ENCODE measurements at places on chromosomes 7 and 10.
A peak's percentile ranks its signal among the peaks of the same experiment; 100 is the strongest.

DNA sequence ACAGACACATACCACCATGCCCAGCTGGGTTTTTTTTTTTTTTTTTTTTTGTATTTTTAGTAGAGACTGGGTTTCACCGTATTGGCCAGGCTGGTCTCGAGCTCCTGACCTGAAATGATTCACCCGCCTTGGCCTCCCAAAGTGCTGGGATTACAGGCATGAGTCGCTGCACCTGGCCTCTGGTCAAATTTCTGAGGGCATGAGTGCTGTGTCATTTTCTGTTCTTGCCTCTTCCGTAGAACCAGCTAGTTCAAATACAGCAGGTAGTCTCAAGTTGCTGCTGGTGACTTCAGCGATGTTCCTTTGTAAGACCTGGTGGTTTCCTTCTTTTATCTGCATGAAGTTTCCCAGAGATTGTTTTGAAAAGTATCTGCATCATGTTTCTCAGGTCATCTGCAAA lies 134.8 kb upstream of the SHH start:
- DNase-seq: no peak

GRCh38 chr10:132339276-132339675 lies 7.3 kb downstream of the LRRC27 start:
- no peak for DNase-seq

DNA sequence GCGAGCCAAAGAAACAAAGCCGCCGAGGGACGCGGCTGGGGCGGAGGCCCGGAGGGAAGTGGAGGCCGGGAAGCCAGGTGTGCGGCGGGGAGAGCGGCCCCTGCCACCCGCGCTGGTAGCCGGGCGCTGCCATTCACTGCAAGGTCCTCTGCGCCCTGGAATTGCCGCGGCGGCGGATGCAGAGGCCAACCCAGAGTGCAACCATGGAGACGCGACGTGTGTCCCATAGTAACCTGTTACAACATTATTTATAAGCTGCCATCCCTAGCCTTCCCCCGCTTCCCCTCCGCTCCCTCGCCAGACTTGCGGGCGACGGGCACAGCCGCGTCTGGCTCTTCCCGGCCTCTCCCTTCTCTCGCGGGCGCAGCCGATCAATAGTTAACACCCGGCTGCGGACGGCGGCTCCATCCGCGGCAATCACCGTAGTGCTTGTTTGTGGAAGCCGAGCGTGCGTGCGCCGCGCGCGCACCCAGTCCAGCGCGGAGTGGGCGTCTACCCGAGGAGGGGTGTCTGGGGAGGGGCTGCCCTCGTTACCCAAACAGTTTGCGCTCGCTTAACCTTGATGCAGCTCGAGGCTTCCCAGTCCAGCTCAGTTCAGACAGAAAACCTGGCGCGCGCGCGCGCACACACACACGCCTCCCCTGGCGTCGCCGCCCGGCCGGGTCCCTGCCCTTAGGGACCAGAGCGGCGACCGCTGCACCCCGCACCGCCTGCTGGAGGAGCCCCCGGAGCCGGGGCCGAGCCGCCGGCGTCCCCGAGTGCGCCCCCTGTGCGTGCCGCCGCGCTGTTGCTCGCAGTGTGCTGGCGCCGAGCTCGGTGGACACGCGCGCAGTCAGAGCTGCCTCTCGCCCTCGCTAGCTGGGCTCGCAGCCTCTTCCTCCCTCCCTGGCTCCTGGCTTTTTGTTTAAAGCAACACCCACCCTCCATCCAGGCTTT lies 165.4 kb upstream of the DPP6 start:
- no peak for DNase-seq

- DNase-seq: peak; percentile 7
Observed at GRCh38 chr7:88111140-88111743, 108.6 kb downstream of the SRI start.

DNA sequence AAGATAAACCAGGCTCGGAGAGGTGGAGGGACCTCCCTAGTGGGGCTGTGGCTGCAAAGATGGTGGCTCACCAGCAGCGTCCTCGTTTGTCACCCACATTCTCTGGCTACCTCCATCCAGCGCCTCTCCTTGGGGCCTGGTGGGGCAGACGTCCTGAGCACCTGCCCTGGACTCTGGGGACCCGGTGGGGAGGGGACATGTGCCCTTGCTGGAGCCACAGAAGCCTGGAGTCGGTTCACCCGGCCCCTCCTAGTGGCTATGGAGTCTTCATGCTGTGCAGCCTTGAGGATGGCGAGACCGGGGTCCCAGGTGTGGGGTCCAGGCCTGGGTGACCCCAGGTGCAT lies 14.5 kb downstream of the TTYH3 start:
- DNase-seq: no peak

GRCh38 chr7:75798770-75799169 lies 14.8 kb downstream of the CCL24 start:
- no peak for DNase-seq

GRCh38 chr10:22042557-22043326 lies 39.2 kb upstream of the DNAJC1 start:
- DNase-seq: no peak

DNA sequence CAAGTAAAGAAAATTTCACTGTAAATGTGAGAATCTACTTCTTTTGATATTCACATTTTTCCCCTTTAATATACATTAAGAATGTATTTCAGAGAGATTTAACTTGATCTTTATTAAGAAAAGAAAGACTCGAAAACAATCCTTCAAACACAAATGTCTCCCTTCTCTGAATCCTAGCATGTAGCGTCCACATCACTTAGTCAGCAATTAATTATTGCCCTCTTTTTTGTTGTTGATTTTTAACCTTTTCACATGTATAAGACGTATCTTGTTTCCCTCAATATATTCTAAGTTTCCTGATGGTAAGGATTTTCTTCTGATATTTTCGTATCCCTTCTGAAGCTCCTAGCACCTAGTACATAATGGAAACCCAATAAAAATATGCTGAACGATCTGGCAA lies 6.6 kb downstream of the PDE1C start:
- no peak for DNase-seq

DNA sequence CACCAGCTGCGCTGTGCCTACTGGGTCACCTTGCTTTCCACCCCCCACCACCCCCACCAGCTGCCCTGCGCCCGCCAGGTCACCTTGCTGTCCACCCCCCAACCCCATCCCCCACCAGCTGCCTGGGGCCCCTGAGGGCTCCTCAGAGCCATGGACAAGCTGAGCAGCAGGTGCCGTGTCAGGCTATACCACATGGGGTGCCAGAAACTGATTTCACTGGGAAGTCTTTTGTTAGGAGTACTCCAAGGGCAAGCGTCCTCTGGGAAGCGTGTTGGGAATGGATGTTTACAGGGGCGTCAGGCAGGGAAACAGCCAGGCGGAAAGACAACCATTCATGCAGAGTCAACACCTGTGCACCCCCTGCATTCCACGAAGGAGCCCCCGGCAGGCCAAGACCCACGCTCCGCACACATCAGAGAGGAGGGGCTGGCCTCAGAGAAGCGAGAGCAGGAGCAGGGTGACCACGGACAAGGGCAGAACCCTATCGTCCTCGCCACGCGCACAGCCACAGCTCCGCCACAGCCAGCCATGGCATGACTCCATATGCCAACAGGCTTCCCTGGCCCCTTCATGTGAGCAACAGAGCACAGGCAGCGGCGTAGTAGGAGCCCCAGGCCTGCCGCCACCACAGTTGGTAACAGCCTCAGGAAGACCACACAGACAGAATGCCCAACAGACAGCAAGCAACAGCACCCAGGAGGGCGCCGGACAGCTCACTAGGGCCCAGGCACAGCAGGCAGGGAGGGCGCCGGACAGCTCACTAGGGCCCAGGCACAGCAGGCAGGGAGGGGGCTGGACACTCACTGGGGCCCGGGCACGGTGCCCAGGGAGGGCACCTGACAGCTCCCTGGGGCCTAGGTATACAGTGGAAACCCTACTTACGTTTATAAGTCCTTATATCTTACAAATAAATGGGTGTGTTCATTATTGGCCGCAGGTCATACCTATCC lies 180.8 kb downstream of the MAD1L1 start:
- DNase-seq: no peak

DNA sequence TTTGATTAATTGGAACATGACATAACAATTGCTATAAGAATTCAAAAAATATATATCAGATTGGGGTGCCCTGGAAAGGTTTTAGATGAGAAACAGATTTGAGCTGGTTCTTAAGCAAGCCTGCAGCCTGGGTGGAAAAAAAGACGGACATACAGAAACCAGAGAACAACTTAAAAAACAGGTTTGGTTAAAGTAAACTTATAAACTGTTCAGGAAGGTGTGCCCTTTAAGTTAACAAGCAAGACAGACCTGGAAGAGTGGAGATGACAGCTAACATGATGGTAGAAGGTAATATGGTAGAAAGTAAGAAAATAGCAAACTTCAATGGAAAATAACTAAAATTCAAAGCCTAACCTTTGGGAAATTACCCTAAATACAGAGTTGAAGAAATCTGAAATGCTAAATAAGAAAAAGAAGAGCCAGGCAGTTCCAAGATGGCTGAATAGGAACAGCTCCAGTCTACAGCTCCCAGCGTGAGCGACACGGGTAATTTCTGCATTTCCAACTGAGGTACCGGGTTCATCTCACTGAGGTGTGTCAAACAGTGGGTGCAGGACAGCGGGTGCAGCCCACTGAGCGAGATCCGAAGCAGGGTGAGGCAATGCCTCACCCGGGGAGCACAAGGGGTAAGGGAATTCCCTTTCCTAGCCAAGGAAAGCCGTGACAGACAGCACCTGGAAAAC lies 52.2 kb downstream of the CADPS2 start:
- DNase-seq: no peak

DNA sequence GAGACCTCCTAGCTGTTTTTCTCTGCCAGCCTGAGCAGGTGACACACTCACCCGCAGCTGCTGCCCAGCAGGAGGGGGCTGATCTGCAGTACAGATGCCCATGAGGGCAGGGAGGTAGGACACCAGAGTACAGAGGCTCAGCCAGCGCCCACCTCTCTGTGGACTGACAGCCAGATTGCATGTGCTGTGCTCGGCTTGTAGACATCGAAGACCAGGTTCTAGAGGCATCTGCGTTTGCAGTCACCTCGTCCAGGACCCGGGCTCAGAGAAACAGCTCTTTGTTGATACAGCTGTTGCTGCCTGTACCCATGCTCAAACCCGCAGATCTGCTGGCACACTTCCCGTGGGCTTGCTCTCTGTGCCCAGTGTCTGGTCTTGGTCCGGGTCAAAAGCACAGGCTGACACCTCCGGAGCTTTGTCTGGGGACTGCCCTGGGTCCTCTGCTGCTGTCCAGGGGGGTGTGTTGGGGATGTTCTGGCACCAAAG lies 224.7 kb downstream of the GLRX3 start:
- DNase-seq: no peak

GRCh38 chr10:43667317-43667731 lies 18.6 kb upstream of the ZNF32 start:
- DNase-seq: no peak

- DNase-seq: no peak
Observed at GRCh38 chr10:103476046-103476768, 2.8 kb downstream of the CALHM3 start.

GRCh38 chr10:86533328-86533727 lies 11.7 kb upstream of the WAPL start:
- DNase-seq: no peak

DNA sequence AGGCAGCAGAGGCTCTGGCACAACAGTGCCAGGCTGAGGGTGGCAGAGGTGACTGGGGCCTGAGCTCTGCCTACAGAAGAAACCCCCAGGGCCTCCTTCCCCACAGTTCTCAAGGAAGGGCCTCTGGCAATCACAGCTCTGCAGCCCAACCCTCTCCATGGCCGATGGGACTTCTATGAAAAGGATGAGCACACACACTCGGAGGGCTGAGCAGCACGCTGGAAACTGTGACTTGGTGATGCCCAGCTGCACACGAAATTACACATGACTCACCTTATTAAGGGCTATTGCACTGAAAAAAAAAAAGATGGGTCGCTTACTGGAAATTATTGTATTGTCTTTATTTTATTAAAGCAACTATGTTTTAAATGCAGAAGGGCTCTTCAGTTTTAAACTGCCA lies 42.9 kb upstream of the LRRC18 start:
- DNase-seq: no peak

GRCh38 chr10:67004690-67005089 lies 78.9 kb downstream of the LRRTM3 start:
- no peak for DNase-seq

GRCh38 chr10:88908194-88908593 lies 28.1 kb downstream of the STAMBPL1 start:
- no peak for DNase-seq
